ENCODE measurements at places on chromosomes 6 and 20.

- no peak for DNase-seq
Observed at GRCh38 chr6:7241160-7241559, 71.8 kb downstream of the SSR1 start.

- no peak for DNase-seq
Observed at GRCh38 chr20:61977419-61977786, 88.3 kb downstream of the TAF4 start.

GRCh38 chr6:75204959-75205775 is 686 bp downstream of the COL12A1 start:
- peak; percentile 84 for DNase-seq

- peak; percentile 88 for DNase-seq
Observed at GRCh38 chr20:31704225-31705119, 18.2 kb downstream of the BCL2L1 start.

- peak; percentile 33 for DNase-seq
Observed at GRCh38 chr6:12570461-12571030, 146.0 kb upstream of the PHACTR1 start.

- DNase-seq, result no peak
Observed at GRCh38 chr6:29608131-29608530, 23.2 kb downstream of the OR2H2 start.

GRCh38 chr20:8535403-8536261 is 403.6 kb downstream of the PLCB1 start:
- DNase-seq, result no peak

DNA sequence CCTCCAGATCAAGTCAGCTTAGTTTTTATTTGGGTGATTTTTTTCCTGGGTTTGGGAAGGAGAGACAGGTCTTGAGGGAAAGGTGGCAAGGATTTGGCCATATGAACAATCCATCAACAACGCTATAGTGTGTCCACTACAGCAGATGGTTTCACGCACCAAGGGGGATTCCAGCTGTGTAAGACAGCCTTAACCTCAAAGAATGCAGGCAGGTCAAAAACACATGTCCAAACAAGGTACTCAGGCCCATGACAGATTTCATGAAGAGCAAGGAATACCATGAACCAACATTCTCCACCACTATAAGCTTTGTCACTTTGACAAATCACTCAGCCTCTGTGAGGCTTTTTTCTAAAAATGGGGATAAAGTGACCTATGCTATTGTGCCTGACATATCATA is 2.0 kb downstream of the AIF1 start:
- no peak for DNase-seq

- DNase-seq, result no peak
Observed at GRCh38 chr6:126720304-126720703, 380.4 kb downstream of the CENPW start.

DNA sequence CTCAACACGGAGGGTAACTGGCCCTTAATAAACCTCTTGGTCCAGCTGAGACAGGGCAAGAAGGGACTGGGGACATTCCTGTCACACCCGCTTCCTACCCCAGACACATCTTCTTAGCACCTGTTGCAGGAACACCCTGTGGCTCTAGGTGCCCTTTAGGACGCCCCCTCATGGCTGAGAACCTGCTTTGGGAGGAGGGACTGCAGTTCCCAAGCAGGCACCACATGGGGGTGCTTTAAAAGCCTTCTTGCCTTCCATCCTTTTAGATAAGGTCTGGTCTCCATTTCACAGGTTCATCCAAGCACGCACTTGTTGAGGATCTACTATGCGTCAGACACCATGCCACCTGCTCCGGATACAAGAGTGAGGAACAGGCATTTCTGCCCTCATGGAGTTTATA is 26.6 kb downstream of the NSFL1C start:
- no peak for DNase-seq

- DNase-seq, result no peak
Observed at GRCh38 chr6:43795421-43795820, 25.4 kb downstream of the VEGFA start.

DNA sequence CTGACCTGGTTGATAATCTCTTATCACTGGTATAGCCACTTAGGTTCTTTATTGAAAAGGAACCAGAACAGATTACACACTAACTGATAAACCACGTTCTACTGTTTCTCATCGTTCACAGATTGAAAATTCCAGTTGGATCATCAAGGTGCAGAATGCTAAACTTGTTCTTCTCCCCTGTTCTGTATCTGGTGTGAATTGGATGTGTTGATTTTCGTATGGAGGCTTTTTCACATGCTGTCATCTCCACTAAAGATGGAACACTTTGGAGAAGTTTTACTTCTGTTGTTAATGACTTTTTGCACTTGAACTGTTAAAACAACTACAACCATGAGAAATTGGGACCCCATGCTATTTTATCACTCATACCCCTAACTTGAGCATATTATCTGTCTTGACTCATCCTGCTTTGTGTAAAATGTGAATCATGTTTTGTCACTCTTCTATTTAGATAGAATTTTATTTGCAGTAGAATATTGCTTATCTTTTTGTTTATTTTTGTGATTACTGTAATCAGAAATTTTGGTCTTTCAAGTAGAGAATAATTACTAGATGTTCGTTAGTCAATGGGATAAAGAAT is 17.5 kb downstream of the VAPB start:
- DNase-seq, result no peak

DNA sequence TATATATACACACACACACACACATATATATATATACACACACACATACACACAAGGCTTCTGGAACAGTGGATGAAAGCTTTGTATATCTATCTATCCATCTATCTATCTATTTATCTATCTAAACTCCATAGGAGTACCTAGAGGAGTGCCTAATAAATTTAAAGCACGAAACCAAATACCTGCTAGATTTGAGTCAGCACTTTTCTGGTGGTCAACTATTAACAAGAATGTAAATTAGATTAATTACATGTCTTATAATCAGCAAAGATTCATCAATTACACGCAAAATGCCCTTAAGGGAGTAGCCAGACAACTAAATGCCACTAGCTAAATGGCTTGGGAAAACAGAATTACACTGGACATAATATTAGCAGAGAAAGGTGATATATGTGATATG is 26.6 kb downstream of the HLA-A start:
- no peak for DNase-seq

DNA sequence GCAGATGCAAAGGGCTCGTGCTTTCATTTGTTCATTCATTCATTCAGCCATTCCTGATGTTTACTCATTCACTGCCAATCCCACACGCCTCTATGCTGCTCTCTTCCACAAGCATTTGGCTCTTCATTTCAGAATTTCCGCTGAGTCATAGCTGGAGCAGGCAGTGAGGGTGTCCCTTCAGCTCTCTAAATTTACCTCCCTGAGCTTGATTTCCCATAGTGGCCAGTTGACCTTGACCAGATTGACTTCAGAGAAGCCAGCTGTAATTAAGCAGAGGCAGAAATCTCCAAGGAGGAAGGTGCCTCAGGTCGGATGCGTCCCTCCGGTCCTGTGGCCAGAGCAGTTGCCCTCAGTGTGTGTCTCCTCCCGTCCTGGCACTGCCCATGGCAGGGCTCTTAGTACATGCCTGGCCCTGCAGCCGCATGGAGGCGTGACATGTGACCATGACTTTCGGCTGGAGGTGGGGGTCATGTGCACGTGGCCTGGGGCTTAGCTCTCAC is 267.2 kb upstream of the ECI2 start:
- peak; percentile 75 for DNase-seq

- peak; percentile 88 for DNase-seq
Observed at GRCh38 chr6:161486361-161487216, 212.7 kb upstream of the AGPAT4 start.

- no peak for DNase-seq
Observed at GRCh38 chr6:124661097-124661661, 301.1 kb upstream of the RNF217 start.

DNA sequence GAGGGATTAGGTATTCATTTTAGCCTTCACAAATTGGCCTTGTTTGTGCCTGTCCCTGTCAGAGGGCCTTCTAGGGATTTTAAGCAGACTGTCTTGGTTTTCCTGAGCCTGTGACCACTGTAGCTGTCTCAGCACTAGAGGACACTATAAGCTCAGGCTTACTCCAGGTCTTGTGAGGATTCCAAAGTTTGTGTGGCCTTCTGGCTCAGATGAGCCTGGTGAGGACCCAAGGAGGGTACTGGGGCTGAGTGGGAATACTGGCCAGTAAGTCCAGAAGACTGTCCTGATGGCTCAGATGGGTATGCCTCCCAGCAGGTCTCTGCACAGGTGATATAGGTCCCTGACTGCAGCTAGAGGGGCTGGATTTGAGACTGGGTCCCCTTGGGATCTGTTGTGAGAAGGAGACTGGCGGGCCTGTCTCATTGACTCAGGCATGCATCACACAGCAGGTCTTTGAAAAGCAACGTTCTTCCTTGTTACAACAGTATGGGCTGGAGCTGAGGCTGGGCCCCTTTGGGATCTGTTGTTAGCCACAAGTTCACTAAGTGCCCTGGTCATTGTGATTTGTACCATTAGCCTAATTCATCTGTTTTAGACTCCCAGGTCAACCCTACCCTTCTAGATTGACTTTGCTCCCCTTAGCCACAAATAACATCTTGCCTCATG is 26.3 kb upstream of the TFB1M start:
- peak; percentile 29 for DNase-seq

- no peak for DNase-seq
Observed at GRCh38 chr6:65746302-65746701, 39.3 kb upstream of the EYS start.

DNA sequence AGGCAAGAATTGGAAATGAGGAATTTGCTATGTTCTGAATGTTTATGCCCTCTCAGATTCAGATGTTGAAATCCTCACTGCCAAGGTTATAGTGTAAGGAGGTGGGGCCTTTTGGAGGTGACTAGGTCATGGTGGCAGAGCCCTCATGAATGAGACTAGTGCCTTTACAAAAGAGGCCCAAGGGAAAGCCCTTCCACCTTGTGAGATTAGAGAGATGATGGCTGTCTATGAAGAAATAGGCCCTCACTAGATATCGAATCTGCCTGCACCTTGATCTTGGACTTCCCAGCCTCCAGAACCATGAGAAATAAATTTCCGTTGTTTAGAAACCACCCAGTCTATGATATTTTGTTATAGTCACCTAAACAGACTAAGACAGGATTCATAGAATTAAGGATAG is 10.4 kb downstream of the ASIP start:
- no peak for DNase-seq

DNA sequence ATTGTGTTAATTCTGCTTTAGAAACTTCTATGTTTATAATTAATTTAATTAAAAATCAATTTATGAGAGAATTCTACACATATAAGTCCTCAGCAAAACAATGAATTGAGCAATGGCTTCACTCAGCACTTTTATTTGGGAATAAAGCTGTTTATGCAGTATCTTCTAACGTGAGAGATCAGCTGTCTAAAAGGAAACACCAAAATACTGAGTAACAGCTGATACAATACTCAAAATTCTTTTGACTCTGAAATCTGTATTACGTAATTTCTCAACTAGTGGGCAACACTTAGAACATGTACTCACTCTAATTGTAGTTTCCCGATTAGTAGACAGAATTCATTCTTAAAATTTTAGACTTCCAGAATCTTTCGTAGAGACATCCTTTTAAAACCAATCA is 49.8 kb downstream of the MAP3K7 start:
- peak; percentile 75 for DNase-seq

- DNase-seq, result no peak
Observed at GRCh38 chr6:76790045-76790796, 673.1 kb downstream of the HTR1B start.

DNA sequence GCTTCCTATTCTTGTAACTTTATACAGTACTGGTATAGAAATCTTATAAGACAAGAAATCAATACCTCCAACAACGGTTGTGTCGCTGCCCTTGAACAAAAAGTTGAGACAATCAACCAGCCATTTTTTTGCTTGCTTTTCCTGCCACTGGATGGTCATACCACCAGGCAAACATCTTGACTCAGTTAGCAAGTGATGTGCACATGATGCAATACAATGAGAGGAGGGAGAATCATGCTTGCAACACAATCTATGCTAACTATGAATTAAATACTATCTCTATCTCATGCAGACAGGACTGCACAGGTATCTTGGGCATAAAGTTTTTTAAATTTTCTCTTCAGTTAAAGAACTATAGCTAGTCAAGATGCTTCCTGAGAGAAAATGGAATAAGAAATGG is 877.7 kb upstream of the CITED2 start:
- DNase-seq, result no peak

GRCh38 chr6:127319686-127320085 is 23.7 kb downstream of the ECHDC1 start:
- no peak for DNase-seq

- DNase-seq, result no peak
Observed at GRCh38 chr6:124066269-124066668, 262.6 kb downstream of the NKAIN2 start.

DNA sequence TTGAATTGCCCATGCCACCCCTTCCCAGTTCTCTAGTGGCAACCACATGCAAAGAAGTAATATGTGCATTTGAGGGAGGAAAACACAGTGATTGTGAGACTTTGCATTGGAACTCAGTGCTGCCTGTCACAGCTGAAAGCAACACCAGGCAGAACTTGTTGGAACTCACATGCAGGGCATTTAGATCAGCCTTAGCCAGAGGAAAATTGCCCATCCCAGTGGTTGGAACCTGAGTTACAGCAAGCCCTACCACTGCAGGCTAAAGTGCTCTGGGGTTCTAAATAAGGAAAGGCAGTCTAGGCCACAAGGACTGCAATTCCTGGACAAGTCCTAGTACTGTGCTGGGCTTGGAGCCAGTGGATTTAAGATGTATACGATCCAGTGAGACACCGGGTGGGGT is 245.3 kb upstream of the UFL1 start:
- DNase-seq, result no peak

- DNase-seq, result no peak
Observed at GRCh38 chr6:111673532-111673931, 67.9 kb upstream of the TRAF3IP2 start.

GRCh38 chr6:44667668-44668390 is 280.3 kb downstream of the CDC5L start:
- no peak for DNase-seq

DNA sequence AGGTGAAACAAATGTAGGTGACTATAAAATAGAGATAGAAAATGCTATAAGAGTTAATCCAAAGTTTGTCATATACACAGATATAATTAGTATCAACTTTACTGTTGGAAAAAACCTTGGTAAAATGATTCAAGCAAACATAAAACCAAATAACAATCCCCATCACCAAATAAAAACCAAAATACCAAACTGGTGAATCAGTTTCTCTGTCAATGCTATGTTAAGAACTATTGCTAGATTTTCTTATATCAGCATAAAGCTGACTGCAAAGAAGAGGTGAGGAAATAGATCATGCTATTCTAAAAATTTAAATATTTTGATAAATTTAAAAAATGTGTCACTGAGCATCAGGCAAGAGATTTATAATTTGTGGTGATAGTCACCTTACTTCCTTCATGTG is 658.4 kb downstream of the PHF3 start:
- peak; percentile 12 for DNase-seq

GRCh38 chr6:116444092-116444491 is 17.1 kb upstream of the CALHM6 start:
- peak; percentile 33 for DNase-seq

GRCh38 chr6:41707565-41708200 is 27.7 kb downstream of the TFEB start:
- DNase-seq, result no peak

DNA sequence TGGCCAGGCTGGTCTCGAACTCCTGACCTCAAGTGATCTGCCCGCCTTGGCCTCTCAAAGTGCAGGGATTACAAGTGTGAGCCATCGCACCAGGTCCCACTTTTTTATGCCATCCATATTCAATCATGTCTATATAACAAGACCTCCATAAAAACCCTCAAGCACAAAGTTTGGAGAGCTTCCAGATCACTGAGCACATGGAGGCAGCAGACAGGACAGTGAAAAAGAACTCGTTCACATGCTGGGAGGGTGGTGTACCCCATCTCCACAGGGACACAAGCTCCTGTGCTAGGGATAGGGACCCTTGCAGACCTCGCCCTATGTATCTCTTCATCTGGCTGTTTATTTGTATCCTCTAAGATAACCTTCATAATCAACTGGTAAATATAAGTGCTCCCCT is 30.3 kb downstream of the KIF13A start:
- DNase-seq, result no peak

Data from NCI-H226 (cell line).